ENCODE measurements at places on chromosomes 3 and 15.
A peak's percentile ranks its signal among the peaks of the same experiment; 100 is the strongest.

DNA sequence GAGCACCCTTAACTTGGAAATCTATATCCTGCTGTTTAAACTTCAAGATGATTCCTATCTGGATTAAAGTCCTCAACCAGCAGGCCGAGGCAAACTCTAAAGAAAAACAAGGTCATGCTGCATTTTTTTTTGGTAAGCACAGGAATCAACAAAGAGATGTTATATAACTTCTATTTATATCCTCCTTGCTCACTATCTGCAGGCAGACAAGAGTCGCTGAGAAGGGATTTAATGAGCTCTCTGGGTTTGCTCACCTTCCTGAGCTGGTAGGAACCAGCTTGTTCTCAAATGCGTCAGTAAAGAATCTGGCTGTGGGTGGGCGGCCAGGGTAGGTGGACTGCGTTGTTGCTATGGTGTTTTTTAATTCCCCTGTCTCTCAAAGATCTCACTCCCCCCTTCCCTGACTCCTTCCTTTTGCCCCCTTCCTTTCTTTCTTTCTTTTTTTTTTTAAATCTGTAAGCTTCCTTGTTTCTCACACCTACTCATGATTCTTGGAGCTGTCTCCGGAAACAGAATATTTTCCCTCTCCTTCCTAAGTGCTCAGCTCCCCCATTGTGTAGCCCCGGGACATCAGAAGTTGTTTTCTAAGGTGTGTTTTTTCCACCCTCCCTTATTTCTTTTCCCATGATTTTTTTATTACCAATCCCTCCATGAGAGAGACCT lies 228.8 kb upstream of the BHLHE40 start:
- DNase-seq = peak; percentile 40

GRCh38 chr15:39414201-39414600 lies 166.7 kb upstream of the THBS1 start:
- no peak for DNase-seq

DNA sequence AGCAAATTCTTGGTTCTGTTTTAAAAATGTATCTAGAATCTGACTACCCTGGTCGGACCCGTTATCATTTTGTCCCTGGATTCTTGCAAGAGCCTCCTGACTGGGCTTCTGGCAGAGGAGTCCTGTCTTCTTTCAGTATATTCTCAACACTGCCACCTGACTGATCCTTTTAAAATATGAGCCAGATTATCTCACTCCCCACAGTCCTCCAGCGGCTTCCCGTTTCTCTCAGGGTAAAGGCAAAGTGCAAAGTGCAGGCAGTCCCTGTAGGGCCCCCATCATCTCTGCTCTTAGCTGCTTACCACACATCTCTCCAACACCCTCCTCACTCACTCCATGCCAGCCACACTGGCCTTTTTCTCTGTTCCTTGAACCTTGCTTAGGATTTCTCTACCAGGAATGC lies 28.4 kb downstream of the CRTC3 start:
- no peak for DNase-seq

GRCh38 chr3:98776140-98776493 lies 13.0 kb downstream of the ST3GAL6 start:
- DNase-seq = no peak

DNA sequence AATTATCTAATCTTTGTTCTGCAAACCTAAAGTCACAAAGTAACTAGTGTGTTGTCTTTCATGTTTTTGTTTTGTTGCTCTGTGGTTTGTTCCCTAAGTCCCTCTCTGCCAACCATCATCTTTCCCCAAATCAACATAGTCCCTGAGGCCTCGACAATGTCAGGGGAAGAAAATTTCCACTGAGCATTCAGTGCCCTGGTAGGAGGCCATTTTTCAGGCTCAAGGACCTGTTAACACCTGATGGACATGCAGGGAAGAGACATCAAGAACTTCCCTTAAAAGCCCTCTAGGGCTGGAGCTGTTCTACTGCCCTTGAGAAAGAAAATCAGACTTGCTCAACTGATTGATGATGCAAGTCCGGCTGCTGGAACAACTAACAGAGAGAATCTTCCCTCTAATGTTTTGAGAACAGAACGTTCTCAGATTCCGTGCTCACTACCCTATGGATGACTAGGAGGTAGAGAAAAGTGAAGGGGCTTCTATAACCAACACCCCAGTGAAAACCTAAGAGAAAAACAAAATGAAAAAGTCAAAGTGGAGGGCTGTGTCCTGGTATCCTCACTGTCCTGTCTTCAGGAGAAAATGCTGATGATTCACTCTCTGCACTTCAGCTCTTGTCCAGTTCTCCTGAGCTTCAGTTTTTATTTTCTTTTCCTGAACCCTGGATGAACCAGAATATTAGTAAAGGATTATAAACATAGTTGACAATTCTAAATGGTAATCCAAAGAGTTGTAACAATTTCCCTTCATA lies 373.1 kb downstream of the FOXP1 start:
- no peak for DNase-seq

- no peak for DNase-seq
Measured at GRCh38 chr15:26179906-26180305, 316.8 kb upstream of the ATP10A start.

DNA sequence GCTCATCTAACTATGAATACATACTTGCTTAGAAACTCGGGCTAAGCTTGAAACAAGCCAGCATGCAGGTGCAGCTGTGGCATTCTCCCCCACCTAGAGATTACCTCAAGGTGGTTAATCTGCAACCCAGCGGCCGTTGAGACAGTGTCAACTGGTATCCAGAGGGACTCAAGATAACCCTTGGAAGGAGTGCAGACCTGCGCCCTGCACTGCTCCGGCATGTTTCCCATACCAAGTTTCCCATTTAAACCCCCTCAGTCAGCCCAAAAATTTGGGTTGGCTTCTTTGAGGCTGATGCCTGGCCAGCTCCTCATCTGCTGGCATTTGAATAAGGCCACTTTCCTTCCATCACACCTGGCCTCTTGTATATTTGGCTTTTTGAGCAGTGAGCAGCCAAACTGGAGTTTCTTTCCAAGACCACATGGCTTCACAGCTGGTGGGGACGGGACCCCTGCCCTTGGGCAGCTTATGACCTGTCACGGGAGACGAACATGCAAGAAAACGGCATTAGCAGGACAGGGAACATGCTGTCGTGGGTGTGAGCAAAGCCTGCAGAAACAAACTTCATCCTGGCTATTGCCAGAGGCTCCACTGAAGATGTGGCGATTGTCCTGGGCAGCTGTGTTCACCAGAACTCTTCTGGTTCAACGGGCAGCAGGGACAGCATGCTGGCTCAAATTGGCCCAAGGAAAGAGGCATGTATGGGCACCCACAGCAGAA lies 98.2 kb downstream of the PLXNA1 start:
- DNase-seq = no peak

- no peak for DNase-seq
Measured at GRCh38 chr15:93333796-93334195, 244.8 kb upstream of the RGMA start.

GRCh38 chr3:72353236-72354128 lies 494.8 kb downstream of the SHQ1 start:
- no peak for DNase-seq
